ENCODE measurements at places on chromosomes 6 and 20.
A peak's percentile ranks its signal among the peaks of the same experiment; 100 is the strongest.

- DNase-seq, result no peak
These were observed 329.7 kb downstream of the MAFB start for GRCh38 chr20:40359131-40359912.

- DNase-seq, result no peak
These were observed 26.5 kb downstream of the IGF2R start for GRCh38 chr6:159995405-159995804.

DNA sequence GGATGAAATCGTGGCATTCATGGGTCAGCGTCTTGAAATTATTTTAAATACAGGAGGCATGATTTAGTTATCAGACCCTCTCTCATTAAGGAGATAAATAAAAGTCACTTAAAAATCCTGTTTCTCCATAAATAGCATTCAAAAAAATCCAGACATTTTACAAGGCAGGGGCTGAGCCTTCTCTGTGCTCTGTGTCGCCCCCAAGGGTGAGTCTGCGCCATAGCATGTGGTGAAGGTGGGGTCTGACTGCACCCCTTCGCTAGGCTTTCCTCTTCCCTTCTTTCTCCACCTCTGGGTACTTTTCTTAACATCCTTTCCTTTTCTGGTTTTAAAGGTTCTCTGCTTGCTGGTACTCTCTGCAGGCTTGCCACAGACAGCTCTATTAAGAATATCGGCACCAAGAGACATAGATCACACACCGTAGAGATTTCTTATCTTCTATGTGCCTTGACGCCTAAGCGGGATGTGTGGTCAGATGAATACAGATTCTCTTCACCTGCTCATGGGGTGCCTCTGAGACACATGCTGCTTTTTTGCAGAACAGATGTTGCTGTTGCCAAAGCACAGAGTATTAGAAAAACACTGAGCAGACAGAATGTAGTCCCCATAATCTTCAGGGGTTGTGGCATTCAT is 20.1 kb upstream of the FAM209A start:
- DNase-seq, result no peak

GRCh38 chr6:133955582-133956415 is 2.8 kb downstream of the TBPL1 start:
- no peak for DNase-seq

DNA sequence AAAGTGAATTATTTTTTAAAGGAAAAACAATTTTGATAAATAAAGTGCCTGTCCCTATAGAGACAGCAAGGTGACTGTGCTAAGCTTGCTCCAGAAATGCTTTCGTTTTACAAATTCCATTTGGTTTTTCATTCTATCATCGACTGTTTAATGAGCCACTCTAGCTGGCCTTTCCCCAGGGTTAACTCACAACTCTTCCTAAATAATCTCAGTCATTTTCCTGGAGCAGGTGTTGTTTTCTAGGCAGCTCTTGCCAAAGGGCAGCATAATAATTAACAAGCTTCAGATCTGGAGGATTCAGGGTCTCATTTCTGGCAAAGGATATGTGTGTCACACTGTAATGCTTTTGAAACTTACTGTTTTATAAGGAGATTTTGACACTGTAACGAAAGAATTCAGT is 184.2 kb downstream of the KHDC1L start:
- DNase-seq, result no peak

GRCh38 chr6:158242071-158242606 is 70.1 kb upstream of the TULP4 start:
- no peak for DNase-seq

- peak; percentile 76 for DNase-seq
These were observed at the start of gene GNAS-AS1 for GRCh38 chr20:58850693-58851174. TSS of gene GNAS-AS1 (minus strand) at chr20:58850902.

All from stimulated activated CD4-positive, alpha-beta T cell treated with anti-CD3 and anti-CD28 coated beads, TNF-alpha, amount 100 ng/mL, for 48 hours (primary cell).